ENCODE measurements at places on chromosomes 2 and 18.

DNA sequence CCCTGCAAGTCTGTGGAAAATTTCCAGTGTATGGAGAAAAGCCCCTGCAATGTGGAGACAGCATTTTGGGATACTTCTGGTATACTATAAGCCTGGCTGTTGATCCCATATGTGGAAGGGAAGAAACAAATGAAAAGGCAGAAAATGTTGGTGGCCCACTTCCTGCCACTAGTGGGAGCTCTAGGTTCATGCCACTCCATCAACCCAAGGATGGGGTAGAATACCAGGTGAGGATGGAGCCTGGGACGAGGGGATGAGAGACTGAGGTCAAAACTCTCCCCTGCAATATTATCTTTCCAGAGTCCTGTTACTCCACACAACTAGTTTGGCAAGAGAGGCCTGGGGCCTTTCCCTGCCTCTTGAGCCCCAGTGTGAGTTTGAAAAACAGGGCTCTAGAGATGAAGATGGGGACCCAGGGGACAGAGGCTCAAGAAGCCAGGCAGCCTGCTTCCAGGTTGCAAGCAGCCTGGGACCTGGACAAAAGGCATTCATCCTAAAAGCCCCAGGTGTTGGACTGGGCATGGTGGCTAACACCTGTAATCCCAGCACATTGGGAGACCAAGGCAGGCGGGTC is 31.9 kb downstream of the BMP10 start:
- DNase-seq, result no peak

DNA sequence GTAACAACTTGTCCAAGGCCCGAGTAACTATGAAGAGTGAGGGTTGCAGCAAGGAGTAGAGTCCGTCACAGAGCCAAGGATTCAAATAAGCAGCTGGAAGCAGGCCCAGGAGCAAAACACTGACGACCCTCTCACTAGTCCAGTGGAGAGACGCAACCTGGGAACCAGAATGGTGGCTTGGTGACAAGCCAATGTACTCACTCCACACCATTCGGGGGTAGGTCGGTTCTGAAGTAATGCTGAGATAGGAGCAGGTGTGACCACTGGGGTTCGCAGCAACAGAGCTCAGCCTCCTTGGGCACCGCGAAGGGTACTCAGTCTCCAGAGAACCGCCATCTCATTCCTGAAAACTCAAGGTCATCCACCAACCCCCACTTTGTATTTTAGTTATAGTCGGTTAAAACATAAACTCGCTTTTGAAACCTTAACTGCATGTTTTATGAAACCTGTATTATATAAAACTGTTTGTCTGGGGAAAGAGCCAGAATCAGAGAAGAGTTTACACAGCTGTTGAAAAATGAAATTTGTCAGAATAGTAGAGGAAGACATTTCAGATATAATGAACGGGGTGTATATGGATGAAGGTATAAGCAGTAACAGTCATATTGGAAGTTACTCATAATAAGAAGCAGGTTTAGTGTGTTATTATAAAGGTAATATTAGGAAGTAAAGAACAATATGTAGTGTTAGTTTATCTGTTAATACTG is 8.6 kb downstream of the ANKRD62 start:
- no peak for DNase-seq

GRCh38 chr2:196435189-196435588 is 204.3 kb upstream of the CCDC150 start:
- DNase-seq, result no peak

- no peak for DNase-seq
Observed at GRCh38 chr2:241895712-241896641, 26.4 kb downstream of the RTP5 start.

- DNase-seq, result no peak
Observed at GRCh38 chr18:26479065-26479680, 69.2 kb downstream of the KCTD1 start.

DNA sequence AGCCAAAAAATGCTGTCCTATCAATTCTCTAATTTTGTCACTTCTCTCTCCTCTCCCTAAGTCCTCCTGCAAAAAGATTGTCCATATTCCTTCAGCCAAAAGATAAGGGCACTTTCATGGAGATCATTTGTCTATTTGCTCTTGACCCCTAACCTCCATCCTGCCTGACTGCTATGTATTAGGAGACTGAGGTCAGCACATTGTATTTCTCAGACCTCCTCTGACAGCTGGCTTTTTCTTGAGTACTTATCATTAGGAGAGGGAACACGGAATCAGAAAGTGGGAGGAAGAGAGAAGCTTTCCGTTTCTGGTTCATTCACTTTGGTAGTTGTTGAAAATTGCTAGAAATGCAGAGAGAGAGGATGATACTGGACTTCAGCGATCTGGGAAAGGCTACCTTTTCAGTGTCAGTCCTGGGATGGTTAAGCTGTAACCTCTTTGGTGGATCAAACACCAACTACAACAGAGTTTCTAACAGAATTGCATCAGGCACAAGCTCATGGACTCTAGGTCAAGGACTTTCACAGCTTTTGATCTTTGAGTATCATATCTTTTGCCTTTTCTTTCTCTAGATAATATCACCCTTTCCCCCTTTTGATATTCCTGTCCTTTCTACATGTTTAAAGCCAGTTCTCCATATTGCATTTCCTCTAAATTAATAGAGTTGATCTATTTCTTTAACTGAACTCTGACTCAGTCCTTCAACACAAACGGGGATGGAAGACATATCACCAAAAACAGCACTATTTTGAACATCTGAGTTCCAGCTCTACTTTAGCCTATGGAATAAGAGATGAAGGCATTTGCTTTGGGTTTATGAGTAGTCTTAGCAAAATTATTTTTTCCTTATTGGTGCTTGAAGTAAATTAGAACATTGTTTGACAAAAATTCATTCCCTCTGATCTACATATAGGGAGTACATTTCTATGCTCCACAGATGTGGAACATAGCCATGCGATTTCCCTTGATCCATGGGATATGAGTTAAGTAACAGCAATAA is 63.3 kb upstream of the KYNU start:
- DNase-seq, result no peak

GRCh38 chr2:152067823-152068222 is 31.0 kb downstream of the CACNB4 start:
- no peak for DNase-seq
